NCI-H510A (cell line): ENCODE measurements at places on chromosomes 1 and 21.

DNA sequence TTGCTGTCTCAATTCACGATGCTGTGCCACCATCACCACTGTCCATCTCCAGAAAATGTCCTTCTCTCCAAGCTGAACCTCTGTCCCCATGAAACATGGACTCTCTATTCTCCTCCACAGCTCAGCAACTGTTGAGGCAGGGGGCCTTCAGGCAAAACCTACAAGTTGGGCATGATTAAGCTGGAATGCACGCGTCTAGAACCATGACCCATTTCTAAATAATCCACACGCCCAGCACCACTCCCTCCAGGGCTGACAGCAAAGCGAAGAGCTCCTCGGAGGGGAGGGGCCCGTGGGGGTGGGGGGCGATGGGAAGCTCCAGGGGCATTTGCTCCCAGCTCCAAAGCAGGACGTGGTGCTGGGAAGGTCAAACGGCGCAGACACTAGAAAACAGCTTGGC is 3.3 kb upstream of the HES5 start:
- DNase-seq: no peak

- no peak for DNase-seq
Observed at GRCh38 chr21:32173121-32173724, 105.6 kb downstream of the MIS18A start.

GRCh38 chr1:222097588-222097987 is 355.7 kb upstream of the DUSP10 start:
- DNase-seq: no peak

DNA sequence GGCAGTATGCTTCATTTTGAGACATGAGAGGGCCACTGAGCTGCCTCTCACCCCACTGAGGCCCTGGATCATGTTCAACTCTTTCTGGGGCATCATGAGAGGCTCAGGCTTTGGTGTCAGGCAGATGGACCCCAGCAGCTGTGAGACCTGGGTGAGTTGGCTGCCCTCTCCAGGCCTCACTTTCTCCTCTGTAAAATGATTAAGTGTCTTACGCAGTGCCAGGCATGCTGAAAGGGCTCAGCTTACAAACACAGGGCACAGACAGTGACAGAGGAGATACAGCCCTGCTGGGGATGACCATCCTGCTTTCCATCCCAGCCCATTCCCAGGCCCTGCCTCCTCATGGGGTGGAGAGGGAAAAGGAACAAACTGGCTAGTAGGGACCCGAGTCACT is 387.4 kb downstream of the MATN1 start:
- DNase-seq: no peak

- peak; percentile 87 for DNase-seq
Observed at GRCh38 chr21:38938343-38938742, 132.6 kb downstream of the ETS2 start.

DNA sequence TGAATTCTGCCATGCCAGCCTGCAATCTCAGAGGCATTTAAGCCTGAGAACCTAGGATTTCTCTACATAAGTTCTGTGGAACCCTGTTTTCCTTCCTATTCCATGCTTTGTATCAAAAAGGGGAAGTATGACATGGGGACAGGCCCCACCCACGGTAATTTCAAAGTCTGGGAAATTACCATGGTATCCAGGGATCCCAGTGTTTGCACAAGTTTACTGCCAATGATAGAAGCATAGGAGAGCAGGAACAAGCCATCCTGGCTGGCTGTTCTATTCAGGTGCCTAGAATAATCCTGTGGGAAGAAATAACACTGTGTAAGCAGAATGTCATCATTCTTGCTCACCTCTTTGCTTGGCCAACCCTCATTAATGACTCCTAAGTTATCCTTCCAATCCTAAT is 53.8 kb upstream of the ATP1B1 start:
- DNase-seq: no peak

- DNase-seq: no peak
Observed at GRCh38 chr21:42254651-42255601, 36.0 kb downstream of the ABCG1 start.

DNA sequence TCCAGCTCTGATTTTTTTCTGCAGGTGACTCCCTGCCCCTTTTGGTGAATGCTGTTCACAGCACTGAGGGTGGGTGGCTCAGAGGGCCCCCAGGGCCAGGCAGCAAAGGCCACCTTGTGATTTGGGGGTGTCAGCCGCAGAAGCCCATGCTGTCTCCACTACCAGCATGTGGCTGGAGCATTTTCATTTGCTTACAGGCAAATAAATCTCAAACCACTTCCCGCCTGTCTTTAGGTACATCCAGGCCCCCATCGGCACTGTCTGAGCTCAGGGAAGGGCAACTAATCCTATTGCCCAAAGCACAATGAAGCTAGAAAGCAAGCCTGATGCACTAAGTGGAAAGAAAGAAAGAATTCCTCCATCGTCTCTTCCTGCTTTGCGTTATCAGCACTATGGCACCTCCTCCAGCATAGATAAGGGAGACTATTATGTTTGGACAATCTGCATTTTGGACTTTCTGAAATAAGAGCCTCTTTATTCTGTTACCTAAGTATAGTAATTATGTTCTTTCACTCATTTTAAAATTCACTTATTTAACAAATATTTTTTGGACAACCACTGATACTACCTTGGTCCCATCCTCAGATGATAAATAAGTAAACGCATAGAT is 100.5 kb upstream of the TLR5 start:
- DNase-seq: no peak

GRCh38 chr1:72322910-72323309 is 40.6 kb upstream of the NEGR1 start:
- DNase-seq: no peak
